ENCODE measurements at places on chromosomes 7 and 10. TPM values are rescaled to one million over a fixed set of nuclear protein-coding genes. Genes with fewer than 3 reads are reported as not detected.

The LZTS2 gene
- 33.0 TPM for total RNA-seq

The NCF1 gene
- total RNA-seq, result not detected

The SPDYE11 gene
- not detected for total RNA-seq

The PLPP4 gene
- not detected for total RNA-seq

The PRDX3 gene
- total RNA-seq, result 302 TPM

The DEPP1 gene
- 1.4 TPM for total RNA-seq

The C10orf62 gene
- total RNA-seq, result not detected

The TMEM229A gene
- total RNA-seq, result not detected

The NUTM2D gene
- 1.7 TPM for total RNA-seq

The CTAGE6 gene
- not detected for total RNA-seq

The ANLN gene
- 49.7 TPM for total RNA-seq

All from A549 treated with ZK216348 at 1 μM for 4 hours (cell line).